Activated naive CD4-positive, alpha-beta T cell treated with Interleukin-2 at 50 U/mL for 16 hours (primary cell): ENCODE measurements at places on chromosomes 4 and X.

- no peak for DNase-seq
Observed at GRCh38 chr4:8910822-8911315, 39.2 kb upstream of the HMX1 start.

- DNase-seq = no peak
Observed at GRCh38 chrX:68355629-68355920, 77.7 kb downstream of the OPHN1 start.

DNA sequence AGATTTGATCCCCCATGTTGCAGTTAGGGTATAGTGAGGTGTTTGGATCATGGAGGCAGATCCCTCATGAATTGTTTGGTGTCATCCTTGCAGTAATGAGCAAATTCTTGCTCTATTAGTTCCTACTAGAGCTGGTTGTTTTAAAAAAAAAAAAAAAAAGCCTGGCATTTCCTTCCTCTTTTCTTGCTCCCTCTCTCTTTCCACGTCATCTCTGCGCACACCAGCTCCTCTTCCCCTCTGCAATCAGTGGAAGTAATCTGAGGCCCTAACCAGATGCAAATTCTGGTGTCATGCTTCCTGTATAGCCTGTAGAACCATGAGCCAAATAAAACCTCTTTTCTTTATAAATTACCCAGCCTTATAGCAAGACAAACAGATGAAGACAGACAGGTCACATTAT, 24.5 kb downstream of the WDR17 start:
- DNase-seq = no peak

DNA sequence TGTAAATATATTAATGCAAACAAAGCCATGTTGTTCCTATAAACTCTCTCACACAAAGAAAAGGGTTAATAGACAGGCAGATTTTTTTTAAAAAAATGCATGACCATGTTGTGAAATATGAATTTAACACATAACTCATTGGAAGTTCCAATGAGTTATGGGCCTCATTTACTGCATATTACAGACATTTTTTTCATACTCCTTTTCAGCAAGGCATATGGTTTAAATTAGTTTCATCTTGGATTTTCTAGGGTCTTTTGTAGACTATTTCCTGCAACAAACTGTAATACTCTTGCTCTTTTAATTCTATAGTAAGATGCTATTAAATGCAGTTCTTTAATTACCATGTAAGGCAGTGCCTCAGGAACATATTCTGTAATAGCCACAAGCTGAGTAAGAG, 323.1 kb downstream of the GBA3 start:
- DNase-seq = no peak

DNA sequence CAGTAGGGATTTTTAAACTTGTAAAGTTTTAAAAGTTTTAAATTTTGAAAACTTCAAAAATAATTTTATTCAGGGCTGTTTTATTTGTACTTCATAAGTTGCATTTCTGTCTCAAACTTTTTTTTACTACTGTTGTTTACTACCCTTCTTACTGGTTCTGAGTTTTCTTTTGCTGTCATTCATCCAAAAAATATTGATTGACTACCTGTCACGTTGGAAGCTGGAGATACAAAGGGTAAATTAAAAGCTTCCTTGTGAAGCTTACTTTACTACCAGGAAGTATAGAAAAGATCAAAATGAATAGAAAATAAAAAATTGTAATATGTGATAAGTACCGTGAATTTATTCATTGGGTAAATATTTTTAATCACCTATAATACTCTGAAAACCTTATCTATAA, 49.4 kb upstream of the MCUB start:
- DNase-seq = no peak

GRCh38 chr4:99047710-99048109, 40.9 kb downstream of the ADH5 start:
- no peak for DNase-seq

DNA sequence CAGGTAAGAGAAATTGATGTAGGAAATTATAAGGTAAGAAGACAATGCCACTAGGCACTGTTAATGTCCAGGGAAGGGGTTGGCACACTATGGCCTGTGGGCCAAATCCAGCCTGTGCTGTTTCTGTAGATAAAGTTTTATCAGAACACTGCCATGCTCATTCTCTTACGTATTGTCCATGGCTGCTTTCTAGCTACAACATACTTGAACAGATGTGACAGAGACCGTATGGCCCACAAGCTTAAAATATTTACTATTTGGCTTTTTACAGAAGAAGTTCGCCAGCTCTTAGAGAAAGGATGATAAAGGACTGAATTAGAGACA, 168.0 kb downstream of the CDS1 start:
- no peak for DNase-seq

- no peak for DNase-seq
Observed at GRCh38 chr4:58602022-58602421, 1491.8 kb upstream of the IGFBP7 start.

GRCh38 chrX:470686-471085, 84.0 kb upstream of the PPP2R3B start:
- DNase-seq = no peak

- DNase-seq = no peak
Observed at GRCh38 chr4:186808630-186809018, 85.0 kb upstream of the FAT1 start.

DNA sequence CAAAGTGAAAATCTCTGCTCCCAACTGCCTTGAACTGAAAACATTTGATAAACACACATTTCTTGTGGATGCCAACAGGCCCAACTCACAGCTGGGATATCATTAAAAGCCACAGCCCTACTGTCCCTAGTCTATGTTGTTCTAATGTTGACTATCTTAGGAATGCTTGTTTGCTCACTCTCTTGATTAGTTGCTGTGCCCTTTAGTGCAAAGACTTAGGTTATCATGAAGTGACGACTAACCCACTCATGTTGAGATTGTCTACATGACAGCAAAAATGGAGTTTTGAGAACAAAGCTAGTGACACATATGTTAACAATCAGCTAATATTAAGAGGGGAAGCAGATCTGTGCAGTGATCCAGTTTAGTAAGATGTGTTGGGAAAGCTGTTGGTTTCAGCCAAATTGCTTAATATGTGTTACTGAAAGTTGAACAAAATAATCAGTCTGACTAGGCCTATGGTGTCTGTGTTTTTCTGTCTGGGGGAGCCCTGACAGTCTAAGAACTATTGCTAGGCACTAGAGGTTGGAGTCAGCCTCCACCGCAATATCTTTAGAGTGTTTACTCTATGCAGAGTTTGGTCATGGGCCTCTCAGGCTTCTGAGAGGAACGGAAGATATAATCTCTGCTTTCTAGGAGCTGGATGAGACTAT, 125.5 kb downstream of the ATG4A start:
- DNase-seq = no peak

GRCh38 chr4:144594471-144594986, 51.4 kb upstream of the HHIP start:
- DNase-seq = no peak
